NCI-H2029 treated with DMSO at 0.1 percent for 48 hours (cell line): ENCODE measurements at places on chromosomes 3 and 15.
A peak's percentile ranks its signal among the peaks of the same experiment; 100 is the strongest.

- DNase-seq, result no peak
Observed at GRCh38 chr3:164064298-164064697, 1014.0 kb downstream of the SI start.

DNA sequence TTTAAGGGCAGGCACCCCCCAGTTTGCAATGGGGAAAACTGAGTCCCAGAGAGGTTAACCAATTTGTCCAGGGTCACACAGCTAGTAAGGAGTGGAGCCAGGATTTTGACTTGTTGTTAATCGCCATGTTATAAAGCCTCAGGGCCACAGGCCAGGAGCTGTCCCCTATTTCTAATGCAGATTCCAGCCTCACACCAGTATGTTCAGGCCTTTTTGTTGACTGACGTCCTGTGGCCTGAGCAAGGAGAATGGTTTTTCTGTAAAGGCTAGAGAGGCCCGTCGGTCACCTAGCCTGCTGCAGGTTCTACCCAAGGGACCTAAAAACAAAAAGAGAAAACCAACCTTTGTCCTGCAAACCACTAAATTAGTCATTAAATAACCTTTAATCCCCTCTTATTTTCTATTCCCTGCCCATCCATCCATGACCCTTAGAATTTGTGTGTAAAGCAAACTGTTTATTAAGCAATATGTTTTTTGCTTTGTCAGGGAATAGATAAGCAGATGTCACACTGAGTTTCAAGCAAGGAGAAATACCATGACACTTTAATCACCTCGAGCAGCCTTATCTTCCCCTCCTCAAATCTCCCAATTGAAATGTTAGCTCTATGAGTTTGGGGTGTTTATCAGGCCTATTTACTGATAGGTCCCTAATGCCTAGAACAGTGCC lies 14.1 kb downstream of the ACOX2 start:
- no peak for DNase-seq

- peak; percentile 58 for DNase-seq
Observed at GRCh38 chr3:8970971-8971589, 7.8 kb upstream of the RAD18 start.

DNA sequence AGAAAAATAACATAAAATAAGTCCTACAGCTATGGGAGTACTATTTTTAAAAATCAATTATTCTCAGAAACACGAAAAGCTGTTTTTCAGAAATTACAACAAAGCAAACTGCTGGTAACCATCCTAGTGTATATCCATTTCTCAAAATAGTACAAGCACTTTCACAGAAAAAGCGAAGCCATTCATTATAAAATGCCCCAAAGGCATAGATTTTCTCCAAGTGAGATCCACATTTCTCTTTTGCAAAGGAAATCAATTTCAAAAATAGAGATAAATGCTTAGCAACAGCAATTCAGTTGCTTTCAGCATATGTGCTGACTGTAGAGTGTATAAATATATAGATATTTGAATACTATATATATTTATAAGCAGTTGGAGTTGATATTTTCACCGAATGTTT lies 1266.3 kb downstream of the SI start:
- DNase-seq, result no peak

- no peak for DNase-seq
Observed at GRCh38 chr3:110697961-110698360, 373.7 kb upstream of the NECTIN3 start.

DNA sequence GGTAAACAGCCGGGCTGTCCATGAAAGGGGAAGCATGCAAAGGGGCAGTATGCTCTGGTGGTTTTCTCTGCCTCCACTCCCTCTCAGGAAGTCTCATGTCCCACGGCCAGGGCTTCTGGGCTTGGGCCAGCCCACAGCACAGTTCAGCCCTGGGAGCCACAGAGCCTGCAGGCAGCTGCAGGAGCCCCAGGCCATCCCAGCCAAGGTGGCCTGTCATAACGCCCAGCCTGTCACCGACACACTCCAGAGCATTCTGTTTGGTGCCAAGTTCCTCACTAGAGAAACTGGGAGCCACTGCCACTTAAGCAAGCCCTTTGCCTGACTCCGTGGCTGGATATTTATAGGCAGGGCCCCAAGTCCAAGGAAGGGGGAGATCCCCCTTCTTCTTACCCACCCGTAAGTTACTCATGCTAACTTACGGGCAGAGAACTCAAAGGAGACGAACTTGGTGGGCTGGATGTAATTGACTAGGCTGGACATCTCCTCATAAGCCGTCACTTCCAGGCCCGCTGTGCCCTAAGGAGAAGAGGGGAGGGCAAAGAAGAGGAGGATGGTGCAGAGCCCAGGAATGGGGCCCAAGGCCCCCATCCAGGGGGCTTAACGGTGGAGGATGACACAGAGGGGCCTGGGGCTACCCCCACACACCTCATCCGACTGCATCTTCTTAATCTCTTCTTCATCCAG lies 11.7 kb downstream of the PLCB2 start:
- no peak for DNase-seq

DNA sequence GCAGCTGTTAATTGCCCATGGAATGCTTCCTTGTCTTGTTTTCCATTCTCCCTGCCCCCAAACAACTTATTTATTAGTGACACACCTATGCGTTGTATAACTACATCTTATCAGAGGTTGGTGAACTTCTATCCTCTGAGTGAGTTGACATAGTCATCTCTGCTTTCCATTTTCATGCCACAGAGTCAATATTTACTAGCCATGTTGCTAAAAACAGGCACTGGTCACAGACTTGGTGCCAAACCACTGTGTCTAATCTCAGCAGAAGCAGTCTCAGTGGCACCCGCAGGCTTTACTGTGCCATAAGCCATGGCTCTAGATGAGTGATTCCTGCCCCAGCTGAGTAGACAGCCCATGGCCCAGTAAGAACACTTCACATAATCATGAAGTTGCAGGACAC lies 26.5 kb downstream of the DAPK2 start:
- peak; percentile 51 for DNase-seq

GRCh38 chr3:40224796-40225515 lies 84.6 kb upstream of the EIF1B start:
- DNase-seq, result no peak

DNA sequence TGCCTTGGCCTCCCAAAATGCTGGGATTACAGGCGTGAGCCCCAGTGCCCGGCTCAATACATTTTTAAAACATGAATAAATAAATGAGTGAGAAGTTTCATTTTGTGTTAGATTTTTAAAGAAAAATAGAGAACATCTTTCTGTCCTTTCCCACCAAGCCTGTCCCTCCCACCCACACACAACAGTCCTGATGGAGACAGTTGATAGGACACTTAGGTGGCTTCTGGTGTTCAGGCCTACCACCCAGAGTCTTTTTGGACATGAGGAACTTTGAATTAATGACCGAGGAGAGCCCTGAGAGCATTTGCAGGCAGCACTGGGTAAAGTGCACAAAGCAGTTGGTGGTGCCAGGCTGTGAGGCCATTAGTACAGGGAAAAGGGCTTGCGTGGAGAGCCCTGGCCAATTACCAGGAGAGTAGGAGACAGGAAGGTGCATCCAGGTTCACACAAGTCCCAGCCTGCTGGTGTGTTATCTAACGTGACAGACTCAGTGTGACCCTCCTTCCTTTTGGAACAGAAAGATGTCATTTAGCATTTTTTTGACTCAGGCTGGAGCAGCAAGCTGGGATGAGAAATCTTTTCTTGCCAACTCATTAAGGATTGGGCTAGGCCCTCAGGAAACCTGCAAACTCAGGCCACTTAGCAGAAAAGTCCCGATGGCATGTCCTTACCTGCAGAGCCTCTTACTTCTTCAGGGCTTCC lies 103.6 kb downstream of the PDCD6IP start:
- no peak for DNase-seq

- no peak for DNase-seq
Observed at GRCh38 chr3:4642611-4643010, 149.5 kb downstream of the ITPR1 start.

GRCh38 chr3:171829841-171830517 lies 13.2 kb upstream of the TMEM212 start:
- DNase-seq, result no peak

DNA sequence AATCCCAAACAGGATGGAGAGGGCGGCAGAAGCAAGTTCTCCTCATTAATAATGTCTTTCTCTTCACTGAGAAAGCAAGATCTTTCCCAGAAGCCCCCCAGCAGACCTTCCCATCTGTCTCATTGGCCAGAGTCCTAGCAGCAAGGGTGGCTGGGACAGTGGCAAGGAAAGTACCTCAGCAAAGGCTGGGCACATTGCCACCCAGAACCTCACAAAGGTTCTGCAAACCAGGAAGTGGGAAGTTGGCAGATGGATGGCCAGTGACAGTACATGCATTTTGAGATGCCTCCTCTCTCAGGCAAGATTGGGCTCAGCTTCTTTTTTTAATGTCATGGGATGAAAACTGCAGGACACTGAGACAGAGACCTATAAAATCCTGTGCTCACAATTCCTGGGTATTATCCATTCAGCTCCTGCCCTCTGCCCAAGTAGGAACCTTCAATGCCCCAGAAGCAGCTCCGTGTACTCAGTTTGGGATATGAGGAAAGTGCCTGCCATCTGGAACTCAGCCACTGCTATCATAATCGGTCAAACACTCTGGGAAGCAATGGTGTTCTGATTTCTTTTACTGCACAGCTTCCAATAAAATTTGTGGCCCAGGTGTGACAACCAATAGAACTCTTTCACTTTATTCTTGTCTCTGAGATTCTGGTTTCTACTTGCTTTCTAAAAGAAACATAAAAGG lies 25.5 kb downstream of the DPH3 start:
- peak; percentile 4 for DNase-seq

DNA sequence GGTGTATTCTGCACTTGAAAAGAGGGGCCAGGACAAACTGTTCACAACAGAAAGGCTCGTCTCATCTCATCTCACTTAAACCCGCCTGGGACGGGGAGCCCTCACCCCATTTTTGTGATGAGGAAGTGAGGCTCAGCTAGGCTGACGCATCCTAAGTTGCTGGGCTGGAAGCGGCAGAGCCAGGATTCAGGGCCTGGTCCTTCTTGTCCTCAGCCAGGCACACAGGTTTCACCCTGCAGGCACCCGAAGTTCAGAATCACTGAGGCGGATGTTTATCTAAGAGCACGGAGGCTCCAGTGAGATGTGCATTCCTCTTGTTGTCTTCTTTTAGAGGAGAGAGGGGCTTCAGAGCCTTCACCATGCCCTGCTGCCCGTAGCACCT lies 51.1 kb upstream of the PLXNA1 start:
- no peak for DNase-seq

GRCh38 chr3:38604246-38604645 lies 45.2 kb downstream of the SCN5A start:
- no peak for DNase-seq

DNA sequence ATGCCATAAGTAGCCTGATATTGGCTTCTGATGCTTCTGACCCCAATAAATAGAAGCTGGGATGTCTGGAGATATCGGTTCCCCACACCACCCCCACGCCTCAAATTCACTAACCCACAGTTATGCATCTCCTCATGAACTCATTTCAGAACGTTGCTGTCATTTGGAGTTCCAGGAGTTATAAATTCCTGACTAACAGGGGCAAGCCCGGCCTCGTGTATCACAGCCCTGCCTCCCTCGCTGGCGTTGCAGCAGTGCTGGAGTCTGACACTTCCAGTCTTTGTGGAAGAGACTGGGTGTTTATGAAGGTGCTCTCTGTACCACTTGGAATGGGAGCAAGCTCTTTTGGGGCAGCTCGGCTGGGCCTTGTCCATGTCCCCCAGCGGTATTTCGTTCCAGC lies 101.0 kb downstream of the ANP32A start:
- no peak for DNase-seq
